ENCODE measurements at places on chromosomes 12 and 14.

DNA sequence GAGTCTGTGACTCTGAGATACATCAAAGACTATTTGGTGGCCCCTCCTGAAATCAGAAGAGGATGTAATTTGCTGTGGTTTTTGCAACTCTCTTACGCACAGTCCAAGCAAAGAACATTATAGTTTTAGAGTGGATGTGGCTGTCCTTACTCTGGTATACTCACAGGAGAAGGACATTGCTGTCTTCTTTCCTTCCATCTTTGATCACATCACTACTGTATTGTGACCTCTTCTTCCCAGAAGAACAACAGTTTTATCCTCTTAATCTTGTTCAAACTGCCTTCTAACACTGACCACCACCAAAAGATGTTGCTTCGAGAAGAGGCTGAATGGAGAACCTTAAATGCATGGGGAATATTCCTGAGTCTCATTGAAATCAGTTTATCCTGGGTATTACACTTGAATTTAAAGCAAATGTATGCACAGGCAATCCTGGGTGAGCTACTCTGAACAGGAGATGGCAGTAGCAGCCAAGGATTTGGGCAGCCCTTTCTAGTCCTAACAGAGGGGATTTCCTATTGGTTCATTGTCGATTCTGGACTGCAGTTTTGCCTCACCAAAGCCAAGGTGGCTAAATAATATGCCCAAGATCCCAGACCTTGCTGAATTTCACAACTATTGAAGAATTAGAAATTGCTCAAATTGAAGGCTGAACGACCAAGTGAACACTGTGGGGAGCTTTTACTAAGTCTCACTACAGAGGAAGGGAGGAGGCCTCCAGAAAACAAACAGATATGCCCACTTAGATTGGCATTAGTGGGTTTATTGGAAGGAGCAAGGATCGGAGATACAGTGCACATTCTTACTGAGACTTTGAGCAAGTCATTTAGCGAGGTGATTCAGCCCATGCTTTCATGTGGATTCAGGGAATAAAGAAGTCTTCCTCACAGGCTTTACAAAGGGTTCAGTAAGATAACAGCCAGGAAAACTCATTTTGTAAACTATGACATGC lies 282.8 kb downstream of the PAWR start:
- peak; percentile 41 for DNase-seq

DNA sequence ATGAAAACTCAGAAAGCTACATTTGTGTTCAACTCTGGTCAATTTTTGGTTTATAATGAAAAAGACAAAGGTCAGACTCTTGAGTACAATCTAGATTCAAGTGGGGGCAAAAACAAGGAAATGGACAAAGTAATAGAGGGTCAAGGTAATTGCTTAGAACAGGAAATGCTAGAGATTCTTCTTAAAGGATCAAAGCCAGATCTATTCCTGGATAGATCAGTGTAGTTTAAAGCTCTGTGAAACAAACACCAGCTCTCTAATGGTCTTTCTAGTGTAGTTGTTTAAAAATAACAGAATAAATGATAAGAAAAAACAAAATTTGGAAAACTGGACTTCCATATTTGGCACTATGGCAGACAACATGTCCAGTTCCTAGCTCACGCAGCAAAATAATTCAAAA lies 70.7 kb upstream of the SLC8A3 start:
- DNase-seq = no peak

DNA sequence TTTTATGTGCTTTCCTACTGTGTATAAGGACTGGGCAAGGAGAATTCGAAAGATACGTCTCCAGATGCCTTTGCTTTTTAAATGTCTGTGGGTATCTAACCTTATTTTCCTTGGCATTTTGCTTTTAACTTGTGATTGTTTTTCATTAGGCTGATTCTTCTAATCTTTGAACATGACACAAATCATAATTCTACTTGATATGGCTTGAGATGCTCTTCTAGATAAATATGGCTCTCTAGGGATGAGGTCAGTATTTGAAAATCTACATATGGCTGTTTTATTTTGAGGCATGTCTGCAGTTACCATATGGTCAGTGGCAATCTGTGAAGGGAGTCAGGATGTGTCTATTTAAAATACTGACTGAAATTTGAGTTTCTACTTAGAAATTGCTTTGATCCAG lies 139.2 kb downstream of the SLC2A13 start:
- DNase-seq = no peak

DNA sequence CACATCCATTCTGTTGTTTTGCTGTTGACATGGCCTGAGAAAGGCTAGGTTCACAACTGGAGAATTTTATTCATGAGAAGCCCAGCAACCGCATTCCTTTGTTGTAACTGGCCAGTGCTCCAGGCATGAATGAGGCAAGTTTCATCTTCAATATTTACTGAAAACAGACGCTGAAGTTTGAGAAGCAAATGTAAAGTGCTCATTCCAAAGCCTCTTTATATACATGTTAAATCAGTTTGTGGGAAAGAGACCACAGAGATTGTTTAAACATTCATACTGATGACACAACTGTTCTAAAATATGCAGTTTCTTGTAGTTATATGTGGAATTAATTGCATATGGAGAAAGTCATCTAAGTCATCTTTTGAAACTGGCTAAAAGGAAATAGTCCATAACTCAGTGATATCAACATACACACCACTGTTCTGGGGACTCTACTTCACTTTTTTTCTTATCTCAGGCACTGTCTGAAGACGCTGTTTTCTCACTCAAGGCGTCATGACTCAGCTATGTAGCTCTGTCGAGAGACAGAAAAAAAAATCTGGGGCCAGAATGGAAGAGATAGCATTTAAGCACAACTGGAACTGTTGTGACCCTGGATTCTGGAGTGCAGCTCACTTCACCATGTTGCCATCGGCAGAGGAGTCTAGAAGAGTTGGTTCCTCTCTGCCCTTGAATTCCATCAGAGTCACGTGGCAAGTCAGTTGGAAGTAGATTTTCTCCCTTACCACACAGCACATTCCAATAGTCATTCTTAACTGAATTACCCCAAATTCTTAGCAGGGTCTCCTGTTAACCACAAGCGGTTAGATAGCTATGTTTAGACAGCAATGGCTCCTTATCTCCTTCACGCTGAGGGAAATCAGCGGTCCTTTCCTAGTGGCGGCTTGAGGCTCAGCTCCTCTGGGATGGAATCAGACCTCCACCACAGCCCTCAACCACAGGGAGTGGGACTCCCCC lies 258.4 kb upstream of the HMGA2 start:
- no peak for DNase-seq

- peak; percentile 64 for DNase-seq
Observed at GRCh38 chr12:107912421-107913004, 138.0 kb downstream of the ASCL4 start.

- DNase-seq = peak; percentile 82
Observed at GRCh38 chr12:71947645-71948105, 9.0 kb downstream of the TPH2 start.

DNA sequence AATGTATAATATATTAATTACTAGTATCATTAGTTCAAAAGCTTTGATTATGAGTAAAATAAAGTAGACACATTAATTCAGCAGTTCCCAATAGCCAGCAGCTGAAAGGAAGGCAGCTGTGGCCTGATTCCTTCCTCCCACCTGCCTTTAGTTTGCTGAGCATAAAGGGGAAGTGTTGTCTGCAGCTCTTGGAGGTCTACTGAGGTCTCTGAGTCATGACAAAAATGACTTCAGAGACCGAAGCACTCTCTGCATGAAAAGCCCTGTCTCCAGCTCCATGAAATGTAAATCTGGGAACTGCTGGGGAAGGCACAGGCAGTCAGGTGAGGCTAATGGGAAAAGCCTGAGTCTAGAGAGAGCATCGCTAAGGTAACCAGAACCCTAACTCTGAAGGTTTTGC lies 165.4 kb downstream of the NRXN3 start:
- DNase-seq = no peak

DNA sequence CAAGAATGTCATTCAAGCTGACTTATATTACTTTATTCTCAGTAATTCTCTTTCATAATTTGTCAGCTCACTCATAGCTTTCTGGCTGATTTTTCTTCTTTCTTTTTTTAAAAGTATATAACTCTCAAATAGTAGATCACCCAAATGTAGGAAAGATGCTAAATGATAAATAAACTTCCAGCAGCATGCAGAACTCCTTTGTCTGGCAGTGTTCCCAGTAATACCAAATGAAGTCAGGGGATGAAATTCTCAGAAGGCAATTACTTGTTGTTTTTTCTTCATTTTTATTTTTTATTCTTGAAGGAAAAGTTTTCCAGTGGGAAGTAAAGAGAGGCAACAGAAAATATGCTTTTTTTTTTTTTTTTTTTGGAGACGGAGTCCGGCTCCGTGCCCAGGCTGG lies 133.3 kb upstream of the SLCO1C1 start:
- no peak for DNase-seq

DNA sequence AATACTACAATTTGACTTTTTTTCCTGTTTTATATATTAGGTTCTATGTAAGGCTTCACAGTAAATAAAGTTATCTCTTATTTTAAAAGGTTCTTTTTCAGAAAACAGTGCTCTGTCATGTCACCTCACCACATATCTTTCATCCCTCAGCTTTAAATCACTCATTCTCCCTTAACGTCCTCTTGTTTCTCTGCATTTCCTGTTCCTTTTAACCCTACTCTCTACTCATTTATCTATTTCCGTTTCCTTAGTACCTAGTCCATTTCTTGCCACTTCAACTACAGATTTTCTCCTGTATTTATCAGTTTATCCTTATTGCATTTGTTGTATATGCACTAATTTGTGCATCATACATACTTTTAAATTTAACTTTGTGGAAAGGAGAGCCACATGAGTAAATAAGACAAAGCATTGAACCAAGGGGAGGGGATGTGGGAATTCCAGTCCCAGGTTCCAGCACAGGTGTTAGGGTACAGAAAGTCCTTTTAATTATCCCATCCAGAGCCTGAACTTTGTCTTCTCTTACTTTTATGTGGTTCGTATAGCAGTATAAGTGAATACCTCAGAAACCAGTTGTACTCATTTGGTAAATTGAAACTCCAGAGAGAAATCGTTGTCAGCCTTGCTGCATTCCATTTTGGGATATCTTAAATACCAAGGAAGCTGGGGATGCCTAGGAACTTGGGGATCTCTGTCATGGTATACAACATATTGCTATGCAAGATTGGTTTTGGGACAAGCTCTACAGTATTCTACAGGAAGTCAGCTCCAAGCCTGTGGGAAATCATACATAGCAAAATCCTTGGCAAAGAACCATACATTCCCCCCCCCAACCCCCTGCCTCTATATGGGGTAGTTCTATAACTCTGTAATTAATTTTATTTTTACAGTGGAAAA lies 120.5 kb downstream of the DIP2B start:
- no peak for DNase-seq

GRCh38 chr12:120228291-120229070 lies 27.6 kb upstream of the RPLP0 start:
- DNase-seq = peak; percentile 83

- no peak for DNase-seq
Observed at GRCh38 chr12:4762773-4763172, 42.6 kb downstream of the GALNT8 start.

DNA sequence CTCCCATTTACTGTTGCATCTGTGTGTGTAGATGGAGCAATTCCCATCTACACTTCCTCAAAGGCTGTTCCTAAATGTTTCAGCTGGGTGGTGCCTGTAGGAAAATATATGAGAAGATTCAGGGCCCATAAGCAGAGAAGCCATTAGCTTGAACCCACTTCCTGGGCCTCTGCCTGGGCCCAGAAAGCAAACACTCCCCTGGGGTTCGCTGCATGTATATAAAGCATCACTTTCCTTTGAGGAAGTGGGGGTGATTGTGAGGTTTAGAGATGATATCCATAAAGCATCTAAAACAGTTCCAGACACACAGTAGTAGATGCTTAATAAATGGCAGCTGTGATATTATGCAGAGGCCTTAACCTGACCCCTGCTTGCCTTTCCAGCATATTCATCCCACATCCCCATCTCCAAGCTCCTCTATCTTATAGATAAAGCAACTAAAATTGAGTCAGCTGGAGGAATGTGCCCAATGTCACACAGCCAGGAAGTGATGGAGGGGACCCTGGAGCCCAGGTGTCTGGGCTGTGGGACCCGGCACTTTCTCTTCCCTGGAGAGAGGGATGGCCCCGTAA lies 280.0 kb upstream of the CRY1 start:
- DNase-seq = no peak

DNA sequence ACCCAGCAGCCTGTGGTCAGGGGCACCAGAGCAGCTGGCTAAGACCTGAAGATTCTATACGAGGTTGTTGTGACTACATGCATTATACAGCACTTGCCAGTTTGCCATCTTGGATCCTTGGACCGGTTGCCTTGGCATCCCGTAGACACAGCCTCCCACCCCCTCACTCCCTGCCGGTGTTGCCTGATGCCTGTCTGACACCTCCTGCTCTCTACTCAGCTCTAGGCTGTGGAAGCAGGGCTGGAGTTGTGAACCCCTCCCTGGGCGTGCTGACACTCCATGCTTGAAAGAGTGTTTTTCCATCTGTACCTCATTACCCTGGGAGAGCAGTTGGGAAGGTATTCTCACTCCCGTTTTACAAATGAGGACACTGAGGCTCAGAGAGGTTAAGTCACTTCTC lies 2.5 kb downstream of the CHGA start:
- DNase-seq = no peak

DNA sequence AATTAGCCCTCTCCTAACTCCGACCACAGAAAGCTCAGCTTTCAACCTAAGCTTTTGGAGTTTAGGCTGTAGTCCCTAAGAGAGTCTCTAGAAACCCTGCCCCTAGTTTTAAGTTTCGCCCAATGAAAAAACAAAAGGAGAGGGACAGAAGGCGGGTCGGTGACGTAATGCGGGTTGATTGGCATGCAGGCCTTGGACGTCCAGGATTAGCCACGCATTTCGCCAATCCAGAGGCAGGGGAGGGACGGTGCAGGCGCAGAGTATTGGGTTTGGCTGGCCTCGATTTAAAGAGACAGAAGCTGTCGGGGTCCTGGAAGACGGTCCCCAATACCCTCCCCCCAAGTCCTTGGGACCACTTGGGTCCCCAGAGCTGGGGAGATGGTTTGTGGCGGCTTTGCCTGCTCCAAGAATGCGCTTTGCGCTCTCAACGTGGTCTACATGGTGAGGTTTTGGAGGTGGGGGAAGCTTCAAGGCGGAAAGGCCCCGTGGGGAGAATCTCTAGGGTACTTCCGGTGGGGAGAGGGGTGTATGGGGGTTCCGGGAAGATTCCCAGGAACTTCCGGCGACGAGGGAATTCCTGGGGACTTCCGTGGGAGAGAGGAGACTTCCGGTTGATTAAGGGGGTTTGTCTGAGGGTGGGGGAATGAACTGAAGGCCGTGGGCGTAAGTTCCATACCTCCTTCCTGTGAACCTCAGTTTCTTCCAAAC lies at the start of gene TSPAN31:
TSS of gene TSPAN31 (plus strand) at position 263 of the 708 bp plus-strand sequence. CDS start at position 379, 116 bp downstream.
- peak; percentile 91 for DNase-seq

GRCh38 chr12:40672741-40673271 lies 19.4 kb upstream of the CNTN1 start:
- DNase-seq = no peak

DNA sequence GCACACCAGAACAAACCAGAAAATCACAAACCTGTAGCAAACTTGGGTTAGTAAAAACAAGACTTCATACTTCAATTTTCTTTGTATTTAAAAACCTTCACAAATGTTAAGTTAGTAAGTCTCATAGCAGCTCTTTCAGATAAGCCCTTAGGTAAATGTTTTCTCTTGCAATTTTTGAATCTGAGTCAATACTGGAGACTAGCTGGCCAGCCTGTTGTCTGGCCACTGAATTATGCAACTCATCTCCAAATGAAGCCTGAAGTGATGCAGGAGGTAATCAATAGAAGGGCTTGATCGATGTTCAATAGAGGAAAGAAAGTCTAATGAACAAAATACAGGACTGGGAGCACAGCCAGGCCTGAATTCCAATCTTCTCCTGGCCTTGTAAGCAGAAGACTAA lies 465.2 kb downstream of the LRIG3 start:
- no peak for DNase-seq

- no peak for DNase-seq
Observed at GRCh38 chr12:71846322-71846940, 6.9 kb downstream of the TBC1D15 start.

- DNase-seq = no peak
Observed at GRCh38 chr12:51827925-51828818, 20.3 kb downstream of the FIGNL2 start.
